Activated CD8-positive, alpha-beta memory T cell treated with anti-CD3 and anti-CD28 coated beads for 1 hour (primary cell): ENCODE measurements at places on chromosomes 3 and 15.

DNA sequence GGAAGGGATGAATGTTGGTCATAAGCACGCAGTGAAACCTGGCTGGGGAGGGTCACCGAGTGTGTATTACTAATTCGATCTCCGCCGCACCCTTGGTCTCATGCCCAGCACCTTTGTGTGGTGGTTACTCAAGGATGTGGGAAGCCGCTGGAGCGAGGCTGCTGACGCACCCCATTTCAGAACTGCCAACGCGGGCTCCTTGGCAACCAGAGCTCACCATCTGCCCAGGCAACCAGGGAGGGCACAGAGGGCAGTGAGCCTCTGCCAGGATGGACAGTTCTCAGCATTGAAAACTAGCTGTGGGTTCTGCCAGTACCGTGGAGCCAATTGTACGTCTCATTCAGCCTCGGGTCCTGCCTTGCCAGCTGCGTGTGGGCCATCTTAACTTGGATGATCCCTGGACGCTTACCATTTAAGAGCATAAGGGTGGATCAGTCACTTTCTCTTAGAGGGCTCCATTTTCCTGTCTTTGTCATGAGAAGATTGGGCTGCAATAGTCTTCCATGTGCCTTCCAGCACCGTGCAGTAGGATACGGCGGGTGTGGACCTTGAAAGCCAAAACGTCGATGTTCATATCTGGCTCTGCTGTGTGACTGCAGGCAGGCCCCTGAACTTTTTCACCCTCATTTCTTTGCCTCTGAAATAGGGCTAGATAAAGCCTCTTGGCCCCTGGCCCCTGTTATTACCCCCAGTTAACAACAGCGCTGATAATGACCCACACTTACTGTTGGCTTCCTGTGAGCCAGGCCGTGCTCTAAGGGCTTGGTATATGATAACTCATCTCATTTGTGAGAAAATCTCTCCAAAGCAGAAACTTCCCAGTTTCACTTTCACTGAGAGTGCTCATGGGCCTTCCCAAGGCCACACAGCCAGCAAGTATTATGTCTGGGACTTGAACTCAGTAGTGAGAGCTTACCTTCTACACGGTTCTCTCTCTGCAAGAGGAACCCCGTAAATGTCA lies 238.8 kb downstream of the OPA1 start:
- DNase-seq, result no peak

DNA sequence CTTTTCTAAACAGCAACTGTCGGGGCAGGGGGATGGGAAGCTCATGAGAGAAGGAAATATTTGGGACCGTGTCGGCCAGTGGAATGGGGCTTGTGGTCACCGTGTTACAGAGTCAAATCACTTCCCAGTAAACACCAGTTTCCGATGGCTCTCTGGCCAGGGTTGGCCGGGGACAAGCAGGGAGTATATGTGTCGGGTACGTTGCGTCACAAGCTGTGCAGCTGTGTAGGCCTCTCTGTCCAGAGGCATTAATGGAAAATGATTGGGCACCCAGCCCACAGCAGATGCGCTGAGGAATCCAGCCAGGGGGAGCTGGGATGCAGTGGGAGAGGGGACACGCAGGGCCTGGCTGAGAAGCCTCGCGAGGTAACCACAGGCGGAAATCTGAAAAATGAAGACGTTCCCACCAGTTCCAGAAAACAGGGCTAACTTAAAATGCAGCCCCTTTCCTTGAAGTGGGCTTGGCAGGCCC lies 15.8 kb upstream of the ALDH1A3 start:
- no peak for DNase-seq

DNA sequence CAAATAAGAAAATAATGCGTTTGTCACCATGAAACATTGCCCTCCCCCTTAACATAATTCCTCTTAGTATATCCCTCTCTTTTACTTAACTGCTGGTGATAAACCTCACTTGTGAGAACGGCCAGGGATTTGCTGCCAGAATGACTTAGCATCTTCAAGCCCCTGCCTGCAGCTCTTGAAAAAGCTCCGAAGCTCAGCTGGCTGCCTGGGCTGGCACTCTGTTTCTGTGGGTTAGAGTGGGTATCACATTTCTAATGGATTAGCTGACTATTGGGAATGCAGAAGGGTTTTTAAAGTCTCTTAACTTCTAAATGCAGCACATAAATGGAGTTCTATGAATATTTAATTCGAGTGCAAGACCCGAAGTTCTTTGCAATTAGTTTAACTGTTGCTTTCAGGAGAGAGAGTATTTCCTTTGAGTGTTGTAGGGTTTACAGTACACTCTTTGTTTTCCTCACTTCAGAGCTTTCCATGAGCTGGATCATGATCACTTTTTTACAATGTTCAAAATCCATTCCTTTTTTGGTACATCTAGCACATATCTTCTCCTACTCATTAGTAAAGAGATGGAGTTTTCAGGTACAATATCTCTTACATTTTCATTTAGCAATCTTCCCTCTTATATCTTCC lies 124.7 kb upstream of the RBMS3 start:
- DNase-seq, result no peak

DNA sequence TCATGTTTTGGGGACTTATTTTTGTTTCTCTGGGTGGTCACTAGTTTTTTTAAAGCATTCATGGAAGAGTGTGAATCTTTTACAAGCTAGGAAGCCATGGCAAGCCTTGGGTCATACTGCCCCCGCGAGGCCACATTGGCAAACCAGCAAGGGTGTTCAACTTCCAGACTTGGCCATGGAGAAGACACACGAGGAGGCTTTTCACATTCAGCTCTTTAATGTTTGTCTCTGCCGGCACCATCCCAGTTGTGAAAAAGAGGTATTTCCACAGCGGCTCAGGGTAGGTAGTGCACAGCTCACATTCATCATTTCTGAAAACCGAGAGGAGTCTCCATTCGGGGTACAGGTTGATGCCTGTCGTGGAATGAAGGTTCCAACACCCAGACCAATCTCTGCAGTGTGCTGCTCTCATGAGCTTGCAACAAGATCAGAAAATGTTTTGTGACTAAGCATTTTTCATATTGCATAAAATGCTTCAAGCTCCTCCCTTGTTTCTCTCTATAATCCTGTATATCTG lies 7.7 kb downstream of the CCR5 start:
- no peak for DNase-seq

GRCh38 chr3:69659180-69659910 lies 79.9 kb upstream of the MITF start:
- DNase-seq, result no peak

DNA sequence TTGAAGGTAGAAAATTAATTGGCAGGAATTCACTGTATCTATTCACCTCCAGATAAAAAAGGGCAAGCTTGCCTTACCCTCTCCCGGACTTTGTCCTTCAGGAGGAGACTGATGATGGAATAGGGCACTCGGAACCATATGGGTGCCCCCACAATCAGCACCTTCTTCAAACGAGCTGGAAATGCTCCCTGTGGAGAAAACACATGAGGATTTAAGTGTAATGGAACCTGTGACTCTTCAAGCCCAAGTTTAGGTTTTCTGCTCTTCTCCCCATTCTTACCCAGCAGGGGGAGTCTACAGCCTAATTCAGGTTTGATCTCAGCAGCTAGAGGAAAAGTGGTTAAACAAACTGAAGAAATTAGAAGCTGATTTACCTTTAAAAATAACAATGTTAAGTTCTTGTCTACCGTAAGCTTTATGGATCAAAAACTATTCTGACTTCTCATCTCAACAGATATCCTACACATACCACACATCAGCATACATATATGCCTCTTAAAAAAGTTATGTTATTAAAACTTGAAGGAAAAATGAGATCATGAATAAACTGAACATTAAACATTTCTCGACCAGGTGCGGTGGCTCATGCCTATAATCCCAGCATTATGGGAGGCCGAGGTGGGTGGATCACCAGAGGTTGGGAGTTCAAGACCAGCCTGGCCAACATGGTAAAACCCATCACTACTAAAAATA lies 57.5 kb upstream of the SIN3A start:
- DNase-seq, result no peak

GRCh38 chr15:64693134-64693533 lies 82.3 kb downstream of the RBPMS2 start:
- no peak for DNase-seq

- DNase-seq, result no peak
Measured at GRCh38 chr15:71282076-71282475, 166.8 kb downstream of the THSD4 start.

DNA sequence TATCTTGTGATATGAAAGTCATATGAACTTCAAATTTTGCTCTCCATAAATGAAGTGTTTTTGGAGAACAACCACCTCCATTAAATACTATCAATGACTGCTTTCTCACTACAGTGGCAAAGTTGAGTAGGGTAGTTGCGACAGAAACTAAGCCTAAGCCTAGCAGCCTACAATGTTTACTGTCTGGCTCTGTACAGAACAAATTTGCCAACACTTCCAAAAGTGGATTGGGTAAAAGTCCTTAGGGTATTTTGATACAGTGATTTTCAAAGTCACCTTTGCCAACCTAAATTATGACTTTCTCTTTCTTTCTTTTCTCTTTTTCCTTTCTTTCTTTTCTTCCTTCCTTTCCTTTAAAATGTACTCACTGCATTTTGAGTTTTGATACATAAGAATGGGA lies 142.6 kb downstream of the PLCL2 start:
- DNase-seq, result no peak

DNA sequence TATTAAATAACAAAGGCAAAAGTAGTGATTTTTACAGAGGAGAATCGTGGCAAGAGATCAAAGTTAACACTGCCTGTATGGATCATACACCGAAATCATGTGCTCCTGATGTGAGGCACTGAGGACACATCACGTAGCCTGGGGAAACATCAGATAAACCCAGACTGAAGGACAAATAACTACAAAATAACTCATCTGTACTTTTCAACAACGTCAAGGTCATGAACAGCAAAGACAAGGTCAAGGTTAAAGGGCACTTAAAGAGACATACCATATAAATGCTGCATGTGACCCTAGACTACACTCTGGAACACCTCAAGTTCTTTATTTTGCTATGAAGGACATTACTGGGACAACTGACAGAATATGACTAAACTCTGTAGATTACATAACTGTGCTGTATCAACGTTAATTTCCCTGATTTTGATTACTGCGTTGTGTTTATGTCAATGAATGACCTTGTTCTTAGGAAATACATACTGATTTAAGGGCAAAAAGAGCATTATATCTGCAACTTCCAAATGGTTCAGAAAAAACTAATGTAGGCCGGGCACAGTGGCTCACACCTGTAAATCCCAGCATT lies 48.1 kb downstream of the CHSY1 start:
- DNase-seq, result no peak

GRCh38 chr3:39126532-39127071 lies 19.1 kb downstream of the TTC21A start:
- no peak for DNase-seq

GRCh38 chr3:171345107-171345843 lies 114.9 kb downstream of the TNIK start:
- no peak for DNase-seq

GRCh38 chr3:123139522-123139921 lies 62.2 kb upstream of the SEC22A start:
- DNase-seq, result no peak

GRCh38 chr3:71062952-71063772 lies 520.4 kb downstream of the FOXP1 start:
- DNase-seq, result no peak

DNA sequence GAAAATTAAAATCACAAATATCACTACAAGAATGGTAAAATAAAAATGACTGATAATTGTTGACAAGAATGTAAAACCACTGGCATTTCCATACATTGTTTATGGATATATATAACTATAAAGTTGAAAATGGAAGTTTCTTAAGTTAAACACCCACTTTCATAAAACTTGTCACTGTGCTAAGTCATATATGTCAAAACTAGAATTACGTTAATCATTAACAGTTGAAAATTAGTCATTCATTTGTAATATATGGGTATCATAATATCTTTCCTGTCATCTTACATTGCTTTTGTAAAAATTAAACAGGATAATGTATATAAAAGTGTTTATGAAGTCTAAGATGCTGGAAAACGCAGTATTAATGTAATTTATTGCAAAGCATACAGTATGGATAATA lies 1398.6 kb upstream of the ALCAM start:
- DNase-seq, result no peak

- DNase-seq, result no peak
Measured at GRCh38 chr3:114122027-114122709, 56.7 kb downstream of the DRD3 start.

GRCh38 chr3:71369701-71370391 lies 213.7 kb downstream of the FOXP1 start:
- no peak for DNase-seq

DNA sequence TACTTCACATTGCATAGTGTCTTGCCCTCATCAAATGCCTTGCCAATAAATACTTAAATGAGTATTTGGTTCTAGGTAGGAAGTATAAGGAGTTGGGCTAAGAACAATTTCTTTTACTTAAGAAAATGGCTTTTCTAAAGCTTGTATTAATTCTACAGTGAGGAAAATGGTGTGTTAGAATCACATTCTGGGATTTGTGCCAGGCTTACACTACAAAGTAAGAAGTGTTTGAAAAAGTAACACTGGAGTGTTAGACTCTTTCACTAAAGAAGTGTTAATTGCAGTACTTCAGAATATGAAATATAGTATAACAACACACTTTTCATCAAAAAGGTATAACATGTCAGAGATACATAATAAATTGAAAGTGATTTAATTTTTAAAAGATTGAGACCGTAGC lies 328.7 kb downstream of the C3orf38 start:
- no peak for DNase-seq
